ENCODE measurements at places on chromosomes 5 and 9.

DNA sequence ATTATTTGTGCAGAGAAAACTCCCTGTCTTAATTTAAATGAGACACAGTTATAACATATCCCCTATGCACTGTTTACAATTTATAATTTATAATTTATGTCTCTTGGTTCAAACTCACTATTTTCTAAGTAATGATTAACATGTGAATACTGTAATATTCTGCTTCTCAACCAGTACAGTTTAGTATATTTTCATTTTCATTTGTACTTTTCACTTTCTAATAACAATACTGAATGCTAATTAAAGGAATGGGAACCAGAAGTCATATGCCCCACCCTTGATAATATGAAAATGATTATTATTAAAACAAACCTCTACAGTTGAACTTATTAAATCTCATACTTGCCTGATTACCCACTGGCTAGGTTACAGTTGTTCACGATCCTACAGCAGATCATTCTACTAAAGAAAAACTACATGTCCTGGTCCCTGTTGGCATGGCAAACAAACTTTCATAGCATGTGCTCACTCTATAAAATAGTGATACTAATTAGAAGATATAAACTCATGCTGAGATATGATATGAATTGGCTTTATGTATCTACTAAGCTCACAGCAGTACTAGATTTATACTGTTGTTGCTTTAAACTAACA lies 66.4 kb downstream of the POU5F2 start:
- DNase-seq = no peak

DNA sequence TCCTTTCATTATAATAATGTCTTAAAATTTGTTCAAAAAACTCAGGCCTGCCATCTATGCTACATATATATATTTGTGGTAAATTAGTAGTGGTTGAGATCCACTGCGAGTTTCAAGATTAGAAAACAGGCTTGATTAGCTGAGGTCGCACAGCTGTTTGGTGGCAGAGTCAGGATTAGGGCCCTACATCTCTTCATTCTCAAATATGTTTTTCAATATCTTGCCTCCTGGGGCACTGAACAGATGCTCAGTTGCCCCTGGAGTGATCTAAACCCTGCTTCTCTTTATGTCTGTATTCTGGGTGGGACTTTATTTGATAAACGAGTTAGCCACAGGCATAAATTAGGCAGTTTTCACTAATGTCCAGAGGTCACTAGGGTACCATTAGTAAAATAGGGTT lies 27.8 kb upstream of the CEP120 start:
- no peak for DNase-seq

- no peak for DNase-seq
These were observed 260.3 kb downstream of the TMEM167A start for GRCh38 chr5:82816926-82817325.

DNA sequence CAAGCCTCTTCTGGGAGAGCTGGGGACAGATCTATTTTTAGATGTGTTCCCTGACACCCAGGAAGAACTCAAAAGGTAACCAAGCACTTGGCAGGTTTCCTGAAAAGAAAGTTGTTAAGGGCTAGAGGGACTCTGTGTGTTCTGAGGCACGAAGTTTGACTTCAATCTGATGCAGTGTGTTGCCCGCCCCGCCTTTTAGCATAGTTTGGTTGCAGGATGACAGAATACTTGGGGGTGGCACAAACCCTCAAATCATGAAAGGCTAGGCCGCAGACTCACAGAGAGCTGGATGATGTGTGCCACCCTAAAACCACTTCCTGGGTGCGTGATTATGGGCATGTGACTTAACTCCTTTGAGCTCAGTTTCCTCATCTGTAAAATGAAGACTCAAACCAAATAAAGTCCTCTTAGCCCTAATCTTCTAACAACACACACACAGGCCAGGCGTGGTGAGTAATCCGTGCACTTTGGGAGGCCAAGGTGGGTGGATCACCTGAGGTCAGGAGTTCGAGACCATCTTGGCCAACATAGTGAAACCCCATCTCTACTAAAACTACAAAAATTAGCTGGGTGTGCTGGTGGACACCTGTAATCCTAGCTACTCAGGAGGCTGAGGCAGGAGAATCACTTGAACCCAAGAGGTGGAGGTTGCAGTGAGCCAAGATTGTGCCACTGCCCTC lies 12.8 kb upstream of the NDFIP1 start:
- DNase-seq = peak; percentile 91

GRCh38 chr9:75169623-75170022 lies 81.3 kb downstream of the OSTF1 start:
- no peak for DNase-seq

DNA sequence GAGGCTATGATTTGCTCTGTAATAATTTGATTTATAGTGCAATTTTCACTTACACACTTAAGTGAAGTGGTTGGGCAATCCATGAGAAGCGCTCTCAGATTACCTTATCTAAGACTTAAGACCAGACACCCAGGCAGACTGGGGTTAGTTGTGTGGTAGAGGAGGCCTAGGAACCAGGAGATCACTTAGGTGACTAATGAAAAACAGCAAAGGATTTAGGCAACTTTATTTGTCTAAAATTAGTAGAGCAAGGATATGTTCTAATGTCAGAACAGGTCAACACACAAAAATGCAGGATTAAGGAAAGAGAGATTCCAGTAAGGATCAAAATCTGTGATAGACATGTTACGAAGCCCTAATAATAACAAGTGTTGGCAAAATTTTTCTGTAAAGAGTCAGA lies 913.8 kb downstream of the TLE1 start:
- no peak for DNase-seq

DNA sequence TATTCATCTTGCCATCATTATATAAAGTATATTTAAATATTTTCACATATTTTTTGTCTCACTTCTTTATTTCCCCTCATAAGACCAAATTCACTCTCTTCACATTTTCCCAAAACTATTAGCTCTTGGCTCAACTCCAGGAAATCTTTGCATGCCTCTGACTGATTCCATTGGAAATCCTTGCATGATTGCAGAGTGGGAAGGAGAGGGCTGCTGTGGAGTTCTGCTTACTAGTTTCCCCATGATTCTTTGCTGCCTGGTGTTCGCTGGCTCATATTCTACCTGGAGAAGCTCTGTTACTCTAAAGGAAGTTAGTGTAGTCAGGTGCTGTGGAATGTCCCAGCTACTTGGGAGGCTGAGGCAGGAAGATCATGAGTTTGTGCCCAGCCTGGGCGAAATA lies 41.9 kb downstream of the LIX1 start:
- no peak for DNase-seq

DNA sequence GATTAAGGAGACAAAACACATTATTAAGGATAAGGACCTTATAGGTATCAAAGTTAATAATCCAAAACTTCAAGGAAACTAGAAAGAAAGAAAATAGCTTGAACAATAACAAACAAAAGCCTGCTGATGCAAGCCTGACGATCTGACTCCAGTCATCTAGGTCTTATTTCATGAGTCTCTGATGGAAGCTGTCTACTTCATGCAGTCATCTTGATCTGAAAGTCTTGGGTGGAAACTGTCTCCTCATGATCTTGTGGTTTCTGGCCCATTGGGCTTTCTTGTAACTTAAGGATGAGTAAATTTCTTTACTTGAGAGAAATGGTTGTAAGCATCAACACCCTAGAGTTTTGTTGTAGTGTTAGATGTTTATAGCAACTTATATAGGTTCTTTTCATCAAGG lies 20.6 kb upstream of the PSIP1 start:
- DNase-seq = no peak

DNA sequence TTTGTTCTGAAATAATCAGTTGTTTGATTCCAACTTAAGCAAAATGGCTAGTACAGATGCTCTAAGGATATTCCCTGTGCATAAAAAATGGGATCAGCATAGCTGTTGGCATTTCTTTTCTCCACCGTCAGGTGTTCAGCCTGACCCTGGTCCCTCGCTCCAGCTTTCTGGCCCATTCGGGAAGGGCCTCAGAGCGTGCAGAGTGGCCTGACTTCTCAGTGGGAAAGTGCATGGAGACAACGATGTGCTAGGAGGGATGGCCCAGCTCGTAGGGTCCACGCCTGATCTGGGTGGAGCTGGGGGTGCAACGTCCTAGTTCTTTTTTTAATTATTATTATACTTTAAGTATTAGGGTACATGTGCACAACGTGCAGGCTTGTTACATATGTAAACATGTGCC lies 319.1 kb upstream of the IRX4 start:
- DNase-seq = no peak

DNA sequence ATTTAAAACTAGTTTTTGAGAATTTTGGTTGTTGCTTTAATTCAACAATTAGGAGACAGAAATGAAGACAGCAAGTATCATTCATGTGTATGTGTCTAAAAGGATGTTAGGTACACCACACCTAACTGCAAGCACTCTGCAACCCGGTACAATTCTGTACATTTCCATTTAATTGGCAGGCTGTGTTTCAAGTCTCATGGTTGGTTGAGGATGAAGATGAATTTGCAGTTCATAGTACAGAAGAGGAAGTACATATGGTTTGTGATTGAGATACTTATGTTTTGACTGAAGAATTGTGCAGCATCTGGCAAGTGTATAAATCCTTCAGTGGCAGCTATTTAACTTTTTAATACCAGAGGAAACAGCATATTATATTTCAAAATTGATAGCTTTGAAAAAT lies 628.7 kb upstream of the ZNF608 start:
- no peak for DNase-seq

GRCh38 chr5:7872517-7873130 lies 3.7 kb downstream of the MTRR start:
- DNase-seq = no peak

DNA sequence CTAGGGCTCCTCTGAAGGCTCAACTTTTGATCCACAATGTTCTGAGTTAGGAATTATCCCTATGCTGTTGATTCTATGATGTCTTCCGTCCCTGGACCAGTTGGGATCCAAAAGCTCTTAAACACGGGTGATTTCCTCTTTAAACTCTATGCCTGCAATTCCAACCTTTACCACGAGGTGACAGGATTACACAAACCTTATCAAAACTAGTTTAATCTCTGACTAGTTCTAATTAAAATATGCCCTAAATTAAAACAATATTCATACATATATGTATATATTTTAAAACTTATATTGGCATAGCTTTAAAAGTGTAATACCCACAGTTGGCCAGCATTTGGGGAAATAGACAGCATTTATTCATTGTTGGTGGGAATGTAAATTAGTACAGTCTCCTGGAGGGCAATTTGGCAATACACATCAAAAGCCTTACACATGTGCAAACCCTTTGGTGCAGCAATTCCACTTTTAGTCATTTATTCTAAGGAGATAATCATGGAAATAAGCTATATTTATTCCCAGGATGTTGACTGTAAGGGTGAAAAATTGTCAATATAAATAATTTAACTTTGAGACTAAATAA lies 51.6 kb upstream of the PHYKPL start:
- no peak for DNase-seq

DNA sequence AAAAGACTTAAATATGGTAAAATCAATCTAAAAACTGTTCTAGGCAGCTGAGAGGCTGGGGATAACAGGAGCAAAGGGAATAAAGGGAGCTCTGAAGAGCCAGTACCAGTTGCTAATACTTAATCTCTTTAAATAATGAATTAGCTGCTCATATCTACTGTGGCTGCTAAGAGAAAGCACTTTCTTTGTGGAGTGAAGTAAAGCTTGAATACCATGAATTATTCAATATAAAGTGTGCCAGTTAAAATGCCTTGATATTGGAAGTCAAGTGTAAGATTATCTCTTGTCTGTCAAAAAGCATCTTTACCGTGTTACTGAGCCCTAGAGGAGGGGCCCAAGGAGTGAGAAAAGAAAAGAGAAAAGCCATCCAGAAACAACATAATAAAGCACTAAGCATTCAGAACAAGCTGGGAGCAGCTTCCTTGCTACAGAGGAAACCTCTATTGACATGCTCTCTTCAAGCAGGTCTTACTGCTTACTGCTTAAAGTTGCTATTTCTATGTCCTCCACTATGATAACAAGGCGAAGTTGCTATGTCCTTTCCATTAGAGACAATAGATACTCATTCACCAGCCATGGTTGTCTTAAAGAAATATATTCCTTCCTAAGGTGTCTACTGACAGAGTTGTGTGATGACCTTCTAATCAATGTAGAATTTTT lies 297.4 kb downstream of the CETN3 start:
- no peak for DNase-seq

GRCh38 chr9:5421163-5421562 lies 16.6 kb downstream of the PLGRKT start:
- no peak for DNase-seq

DNA sequence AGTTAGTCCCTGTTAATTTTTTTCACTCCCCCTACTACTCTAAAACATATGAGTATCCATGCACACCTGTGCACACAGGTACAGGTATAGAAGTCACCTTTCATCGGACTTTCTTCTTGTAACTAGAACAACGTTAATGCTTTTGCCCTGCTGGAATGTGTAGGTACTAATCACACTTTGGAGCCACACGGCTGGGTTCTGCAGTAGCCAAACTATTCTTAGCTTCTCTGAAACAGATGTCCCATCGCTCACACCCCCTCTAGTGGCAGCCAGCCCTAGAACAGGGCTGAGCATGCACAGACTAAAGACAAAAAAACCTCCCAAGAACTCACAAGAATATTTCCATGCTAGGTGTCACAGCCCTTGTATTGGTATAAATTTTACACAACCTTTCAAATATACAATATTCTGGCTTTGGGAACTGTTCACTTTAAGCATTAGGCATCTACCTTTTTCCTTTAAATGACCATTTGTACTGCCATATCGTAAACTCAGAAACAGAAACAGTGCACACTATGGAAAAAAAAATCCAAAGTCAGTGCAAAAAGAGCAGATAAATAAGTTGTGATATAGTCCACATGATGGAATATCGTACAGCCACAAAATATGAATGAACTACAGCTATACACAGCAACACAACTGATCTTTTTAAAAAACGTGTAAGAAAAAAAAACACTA lies 64.0 kb downstream of the RETREG1 start:
- DNase-seq = peak; percentile 6

- DNase-seq = no peak
These were observed 29.8 kb downstream of the FBXL7 start for GRCh38 chr5:15529821-15530220.

DNA sequence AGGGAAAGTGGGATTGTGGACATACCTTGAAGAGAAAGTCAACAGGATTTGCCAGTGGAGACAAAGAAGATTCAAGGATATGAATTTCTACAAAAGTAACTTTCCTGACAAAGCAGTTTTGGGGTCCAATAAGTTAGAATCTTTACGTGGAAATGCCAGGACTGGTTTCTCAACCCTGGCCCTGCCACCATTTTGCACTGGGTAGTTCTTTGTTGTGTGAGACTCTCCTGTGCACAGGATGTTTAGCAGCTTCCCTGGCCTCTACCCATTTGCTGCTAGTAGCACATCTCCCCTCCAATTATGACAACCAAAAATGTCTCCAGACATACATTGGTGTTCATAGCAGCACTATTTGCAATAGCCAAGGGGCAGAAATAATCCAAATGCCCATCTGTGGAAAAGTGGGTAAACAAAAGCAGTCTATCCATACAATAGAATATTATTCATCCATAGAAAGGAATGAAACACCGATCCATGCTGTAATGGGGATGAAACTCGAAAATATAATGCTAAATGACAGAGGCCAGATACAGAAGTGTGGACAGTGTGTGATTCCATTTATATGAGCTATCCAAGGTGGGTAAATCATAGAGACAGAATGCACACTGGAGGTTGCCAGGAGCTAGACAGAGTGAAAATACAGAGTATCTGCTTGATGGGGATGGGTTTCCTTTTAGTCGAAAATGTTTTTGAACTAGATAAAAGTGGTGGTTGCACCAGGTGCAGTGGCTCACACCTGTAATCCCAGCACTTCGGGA lies 91.4 kb downstream of the NSUN2 start:
- DNase-seq = no peak
